Activated CD4-positive, CD25-positive, alpha-beta regulatory T cell treated with anti-CD3 and anti-CD28 coated beads, Interleukin-2, amount 50 U/mL, for 16 hours (primary cell): ENCODE measurements at places on chromosomes 5 and 9.

DNA sequence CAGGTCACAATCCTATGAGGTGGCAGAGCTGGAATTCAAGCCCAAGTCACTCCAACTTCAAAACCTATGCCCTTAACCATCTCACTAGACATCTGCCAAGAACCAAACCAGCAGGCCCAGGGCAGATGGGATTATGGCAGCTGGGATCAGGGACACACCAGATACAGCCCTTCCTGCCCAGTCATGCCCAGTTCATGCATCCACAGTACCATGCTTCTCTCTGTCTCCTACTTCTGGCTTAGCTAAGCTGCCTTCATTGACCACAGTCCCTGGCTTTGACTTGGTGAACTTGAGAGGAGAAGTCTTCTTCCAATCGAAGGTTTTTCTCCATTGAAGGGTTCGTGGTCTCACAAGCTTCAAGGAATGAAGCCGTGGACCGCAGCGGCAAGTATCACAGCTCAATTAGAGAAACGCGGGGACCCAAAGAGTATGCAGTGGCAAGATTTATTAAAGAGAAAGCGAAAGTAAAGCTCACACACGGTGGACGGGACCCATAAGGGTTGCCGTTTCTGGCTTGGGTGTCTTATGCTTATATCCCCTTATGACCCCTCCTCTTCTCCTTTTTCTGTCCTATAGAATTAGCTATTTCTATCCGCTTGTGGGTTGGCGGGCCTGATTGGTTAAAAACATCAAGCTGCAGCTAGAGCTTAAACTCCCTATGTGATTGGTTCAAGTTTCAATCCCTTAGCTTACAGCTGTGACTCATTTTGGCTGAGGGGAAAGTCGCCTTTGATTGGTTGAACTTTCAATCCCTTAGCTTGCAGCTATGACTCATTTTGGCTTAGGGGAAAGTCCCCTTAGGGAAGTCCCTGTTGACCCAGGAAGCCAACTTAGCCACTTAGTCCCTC is 101.2 kb downstream of the TRIM36 start:
- no peak for DNase-seq

DNA sequence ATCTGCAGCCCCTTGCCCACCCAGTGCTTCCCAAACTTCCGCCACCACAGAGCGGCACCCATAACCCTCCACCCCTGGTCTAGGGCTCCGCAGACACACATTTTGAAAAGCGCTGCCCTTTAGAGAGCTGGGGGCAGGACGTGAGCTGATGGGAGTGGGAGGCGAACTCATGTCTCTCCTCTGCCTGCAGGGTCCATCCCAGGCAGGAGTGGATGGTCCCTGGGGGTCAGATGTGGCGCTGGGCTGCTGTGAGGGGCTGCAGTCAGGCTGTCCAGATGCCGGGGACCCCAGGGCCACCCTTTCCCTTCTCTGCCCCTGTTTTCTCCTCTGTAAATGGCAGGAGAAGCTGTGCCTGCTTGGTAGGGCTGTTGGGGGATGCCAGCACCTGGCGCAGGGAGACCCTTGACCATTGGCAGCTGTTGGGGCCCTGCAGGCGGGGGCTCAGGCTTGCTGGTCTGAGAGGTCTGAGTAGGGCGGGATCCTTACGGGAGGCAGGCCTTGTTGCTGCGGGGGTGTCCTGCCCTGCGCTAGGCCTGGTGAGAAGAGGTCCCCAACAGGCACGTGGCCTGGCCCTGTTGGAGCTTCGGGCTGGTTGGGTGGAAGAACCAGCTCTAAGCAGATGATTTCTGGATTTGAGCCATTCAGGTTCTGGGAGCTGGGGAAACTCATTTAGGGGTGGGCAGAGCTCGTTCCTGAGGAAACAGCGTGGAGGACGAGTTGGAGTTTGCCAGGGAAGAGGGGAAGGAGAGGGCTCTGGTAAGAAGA is 10.3 kb upstream of the RNU6ATAC start:
- DNase-seq = no peak

- DNase-seq = no peak
These were observed 257.1 kb downstream of the FBXL7 start for GRCh38 chr5:15757103-15757502.

- DNase-seq = no peak
These were observed 88.3 kb downstream of the RAPGEF1 start for GRCh38 chr9:131651599-131651998.

GRCh38 chr9:2693056-2693455 is 24.3 kb upstream of the KCNV2 start:
- DNase-seq = no peak

DNA sequence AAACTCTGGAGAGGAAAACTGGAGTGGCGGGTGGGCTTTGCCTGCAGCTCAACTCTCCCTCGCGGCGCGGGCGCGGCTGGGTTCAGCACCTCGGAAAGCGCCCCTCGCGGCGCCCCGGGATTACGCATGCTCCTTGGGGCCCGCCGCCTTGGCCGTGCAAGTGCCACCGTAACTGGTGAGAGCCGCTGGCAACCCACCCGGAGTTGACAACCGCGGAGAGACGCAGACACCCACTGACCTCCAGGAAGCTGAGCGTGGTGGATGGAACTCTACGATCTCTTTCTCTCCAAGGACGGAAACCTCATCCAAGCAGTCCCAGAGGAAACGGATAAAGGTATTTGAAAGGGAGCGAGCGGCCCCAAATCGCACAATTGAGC is 194 bp upstream of the RXFP3 start:
- DNase-seq = no peak

- DNase-seq = no peak
These were observed 677 bp downstream of the MFAP3 start for GRCh38 chr5:154039458-154039829.

DNA sequence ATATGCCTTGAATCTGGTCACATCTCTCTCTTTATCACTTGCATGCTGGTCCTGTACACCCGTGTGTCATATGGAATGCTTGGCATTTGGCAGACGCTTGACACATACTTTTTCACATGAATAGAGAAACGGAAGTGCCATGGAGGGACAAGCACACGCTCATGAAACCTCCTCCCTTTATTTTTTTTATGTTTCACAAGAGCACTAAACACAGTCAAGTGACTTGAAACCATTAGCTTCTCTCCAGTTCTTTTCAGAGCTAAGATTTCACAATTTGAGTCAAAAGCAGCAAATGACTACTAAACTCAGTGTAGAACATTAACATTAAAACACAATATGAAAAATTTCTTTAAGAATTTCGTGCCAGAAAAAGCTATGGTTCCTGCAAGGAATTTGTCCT is 151.1 kb downstream of the DOCK2 start:
- no peak for DNase-seq

GRCh38 chr5:170366276-170366675 is 22.9 kb downstream of the KCNMB1 start:
- DNase-seq = no peak

DNA sequence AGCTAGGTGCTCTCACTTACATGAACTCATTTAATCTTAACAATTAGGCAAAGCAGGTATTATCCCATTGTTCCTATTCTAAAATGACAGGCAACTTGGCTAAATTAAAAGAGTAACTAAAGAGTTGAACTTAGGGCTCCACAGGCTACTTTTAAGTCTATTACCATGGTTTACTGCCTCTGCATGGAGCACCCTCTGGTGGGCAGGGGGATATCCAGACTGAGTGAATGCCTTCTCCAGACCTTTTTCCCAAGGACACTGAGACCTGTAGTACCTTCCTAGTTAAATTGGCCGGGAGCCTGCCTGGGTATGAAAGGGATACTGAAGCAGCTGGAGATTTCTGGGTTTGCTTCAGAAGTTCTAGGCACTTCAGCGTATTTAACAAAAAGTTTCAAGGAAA is 238.1 kb downstream of the ELAVL2 start:
- no peak for DNase-seq

DNA sequence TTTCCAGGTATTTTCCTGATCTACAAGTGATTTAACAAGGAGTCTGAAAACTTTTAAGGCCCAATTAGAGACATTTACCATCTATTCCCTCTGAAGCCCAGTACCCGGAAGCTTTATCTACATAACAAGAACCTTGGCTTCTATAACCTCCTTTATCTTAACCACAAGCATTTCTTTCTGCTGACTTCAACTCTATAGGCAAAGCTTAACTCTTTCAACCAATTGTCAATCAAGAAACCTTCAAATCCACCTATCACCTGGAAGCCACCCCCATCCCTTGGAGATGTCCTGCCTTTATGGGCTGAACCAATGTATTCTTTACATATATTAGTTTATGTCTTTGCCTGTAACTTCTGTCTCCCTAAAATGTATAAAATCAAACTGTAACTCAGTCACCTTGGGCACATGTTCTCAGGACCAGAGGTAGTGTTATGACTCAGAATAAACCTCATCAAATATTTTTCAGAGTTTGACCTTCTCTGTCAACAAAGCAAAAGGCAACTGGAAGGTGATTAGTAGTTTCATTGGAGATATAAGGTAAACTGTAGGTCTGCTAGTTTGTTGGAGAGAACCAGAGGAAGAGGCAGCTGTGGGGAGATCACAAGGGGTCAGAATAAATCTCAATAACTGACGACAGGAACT is 13.0 kb upstream of the RIMOC1 start:
- DNase-seq = no peak

- no peak for DNase-seq
These were observed 5.3 kb downstream of the SLC36A3 start for GRCh38 chr5:151298063-151298855.

DNA sequence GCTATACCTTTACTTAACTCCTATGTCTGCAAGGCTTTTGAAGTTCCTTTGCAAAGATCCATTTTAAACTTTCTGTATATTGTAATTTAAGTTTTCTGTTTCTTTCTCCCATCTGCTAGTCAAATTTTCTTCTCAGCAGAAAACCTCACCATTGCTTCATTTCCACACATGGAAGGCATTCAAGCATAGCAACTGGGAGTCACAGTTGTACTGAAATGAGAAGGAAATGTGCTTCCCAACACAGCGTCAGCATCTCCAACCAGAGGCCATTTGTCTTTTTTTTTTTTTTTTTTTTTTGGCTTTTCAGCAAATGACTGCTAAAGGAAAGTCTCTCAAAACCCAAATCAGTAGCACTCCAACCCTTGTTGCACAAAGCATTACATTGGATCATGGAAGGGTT is 92.5 kb downstream of the RAB3C start:
- no peak for DNase-seq

GRCh38 chr5:134892282-134892681 is 12.6 kb upstream of the PCBD2 start:
- no peak for DNase-seq

DNA sequence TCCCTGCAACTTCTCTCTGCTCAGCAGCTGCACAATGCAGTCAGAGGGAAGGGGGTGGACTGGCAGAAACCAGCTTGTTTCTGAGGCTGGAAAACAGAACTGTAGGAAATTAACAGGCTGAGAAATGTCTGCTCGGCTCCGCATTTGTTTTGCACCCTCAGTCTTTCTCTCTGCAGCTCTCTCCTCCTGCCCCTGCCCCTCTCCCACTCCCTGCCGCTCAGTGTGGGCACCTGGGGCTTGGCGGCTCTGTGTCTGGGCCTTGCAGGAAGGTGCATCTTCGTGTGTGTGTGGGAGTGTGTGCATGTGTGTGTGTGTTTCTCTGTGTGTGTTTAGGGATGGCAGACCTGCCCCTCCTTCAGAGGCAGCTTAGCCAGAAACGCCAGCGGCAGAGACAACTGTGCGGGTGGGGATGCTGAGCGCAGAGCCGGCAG is 53.0 kb downstream of the PCDH1 start:
- no peak for DNase-seq

- no peak for DNase-seq
These were observed 10.9 kb upstream of the LAMC3 start for GRCh38 chr9:130997925-130998596.
